Cardiac muscle cell (in vitro differentiated cells and primary cell): ENCODE measurements at places on chromosomes 1 and 21.

DNA sequence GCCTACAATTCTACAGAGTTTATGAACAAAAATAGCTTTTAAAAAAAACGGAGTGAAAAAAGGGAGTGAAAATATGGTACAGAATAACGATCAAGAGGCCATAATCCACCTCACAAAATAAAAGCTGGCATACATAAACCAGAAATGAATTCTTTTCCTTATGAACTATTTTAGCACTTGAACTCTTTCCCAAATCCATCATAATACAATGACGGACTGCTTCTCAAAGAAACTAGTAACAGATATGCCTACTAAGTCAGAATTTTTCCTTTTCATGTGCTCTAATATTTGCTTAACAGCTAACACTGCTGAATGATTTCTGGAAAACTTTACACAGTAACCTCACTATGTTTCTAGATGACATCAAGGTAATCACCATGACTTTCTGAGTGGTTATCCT lies 144.0 kb downstream of the EIF4G3 start:
- H3K27me3 ChIP-seq, result no peaks in the 10 kb centered on the region
- no peak overlapping the region for H3K27ac ChIP-seq
- H3K4me1 ChIP-seq, result no peaks in the 10 kb centered on the region
- no peaks in the 10 kb centered on the region for H3K36me3 ChIP-seq
- no peak for DNase-seq

- H3K4me1 ChIP-seq, result no peaks in the 10 kb centered on the region
- no peaks in the 10 kb centered on the region for H3K36me3 ChIP-seq
- DNase-seq, result no peak
- no peak overlapping the region for H3K4me3 ChIP-seq
- H3K27me3 ChIP-seq, result peaks cover 13% of the 10 kb centered on the region
These were observed 7.7 kb upstream of the TTLL10 start for GRCh38 chr1:1165900-1166421.

- H3K27me3 ChIP-seq, result no peaks in the 10 kb centered on the region
- DNase-seq, result peak; percentile 97
- no peak overlapping the region for H3K27ac ChIP-seq
- H3K36me3 ChIP-seq, result no peaks in the 10 kb centered on the region
These were observed 57.4 kb downstream of the COL6A1 start for GRCh38 chr21:46038871-46039397.

DNA sequence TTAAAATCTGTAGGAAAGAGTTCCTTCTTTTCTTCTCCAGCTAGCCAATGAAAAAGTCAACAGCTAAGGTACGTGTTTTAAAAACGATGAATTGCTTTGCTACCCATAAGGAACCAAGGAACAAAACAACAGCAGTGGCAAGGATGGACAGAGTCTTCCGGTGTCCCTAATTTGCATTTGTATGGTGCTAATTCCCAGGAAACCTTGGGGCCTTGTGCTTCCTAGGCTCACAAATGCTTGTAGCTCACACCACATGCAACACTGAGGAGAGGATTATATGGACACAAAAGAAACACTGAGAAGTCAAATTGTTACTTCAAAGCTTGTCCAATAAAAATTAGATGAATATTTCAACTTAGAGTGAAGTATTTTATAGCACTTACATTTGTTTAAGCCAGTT lies 1.8 kb upstream of the PGBD5 start:
- peaks cover 45% of the 10 kb centered on the region for H3K27me3 ChIP-seq
- no peak overlapping the region for H3K27ac ChIP-seq
- H3K4me1 ChIP-seq, result no peaks in the 10 kb centered on the region
- H3K36me3 ChIP-seq, result no peaks in the 10 kb centered on the region

DNA sequence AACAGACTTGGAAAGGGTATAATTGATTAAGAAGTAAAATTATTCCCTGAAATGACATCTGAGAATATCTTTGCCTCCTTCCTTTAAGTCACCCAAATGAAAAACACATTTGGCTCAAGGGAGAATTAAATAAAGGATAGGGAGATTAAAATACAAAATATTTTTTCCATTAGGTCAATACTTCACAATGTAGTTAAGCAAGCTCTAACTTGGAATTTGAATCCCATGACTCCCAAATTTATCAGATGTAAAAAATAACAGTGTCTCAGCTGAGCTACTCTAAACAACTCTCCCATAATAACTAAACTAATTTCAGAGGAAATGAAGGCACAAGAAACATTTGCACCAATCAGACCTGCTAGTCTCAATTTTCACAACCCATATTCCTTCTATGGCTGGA lies 6.5 kb upstream of the NMNAT2 start:
- no peak for DNase-seq
- H3K36me3 ChIP-seq, result no peaks in the 10 kb centered on the region
- H3K4me1 ChIP-seq, result no peaks in the 10 kb centered on the region
- no peak overlapping the region for H3K4me3 ChIP-seq

GRCh38 chr1:8891401-8891800 lies 12.9 kb upstream of the ENO1 start:
- H3K27ac ChIP-seq, result no peak overlapping the region
- DNase-seq, result peak; percentile 58
- no peaks in the 10 kb centered on the region for H3K27me3 ChIP-seq
- no peak overlapping the region for H3K4me3 ChIP-seq

DNA sequence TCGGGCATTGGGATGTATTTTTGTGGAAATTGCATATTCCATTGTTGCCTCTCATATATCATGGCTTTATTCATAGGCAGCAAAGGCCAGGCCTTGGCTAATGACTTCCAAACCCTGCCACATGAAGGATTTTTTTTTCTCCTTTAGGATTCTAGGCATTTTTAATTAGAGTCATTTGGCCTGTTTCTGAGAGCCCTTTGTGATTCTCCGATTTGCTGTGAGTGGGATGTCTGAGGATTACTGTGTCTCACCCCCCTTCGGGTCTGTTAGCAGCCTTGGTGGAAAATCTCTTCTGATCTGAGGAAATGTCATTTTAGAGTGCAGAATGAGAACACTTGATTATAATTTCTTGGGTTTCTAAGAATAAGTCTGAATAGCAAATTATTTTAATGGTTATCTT lies 253.5 kb downstream of the NTNG1 start:
- H3K4me1 ChIP-seq, result peaks cover 12% of the 10 kb centered on the region
- H3K27ac ChIP-seq, result no peak overlapping the region
- H3K4me3 ChIP-seq, result no peak overlapping the region

DNA sequence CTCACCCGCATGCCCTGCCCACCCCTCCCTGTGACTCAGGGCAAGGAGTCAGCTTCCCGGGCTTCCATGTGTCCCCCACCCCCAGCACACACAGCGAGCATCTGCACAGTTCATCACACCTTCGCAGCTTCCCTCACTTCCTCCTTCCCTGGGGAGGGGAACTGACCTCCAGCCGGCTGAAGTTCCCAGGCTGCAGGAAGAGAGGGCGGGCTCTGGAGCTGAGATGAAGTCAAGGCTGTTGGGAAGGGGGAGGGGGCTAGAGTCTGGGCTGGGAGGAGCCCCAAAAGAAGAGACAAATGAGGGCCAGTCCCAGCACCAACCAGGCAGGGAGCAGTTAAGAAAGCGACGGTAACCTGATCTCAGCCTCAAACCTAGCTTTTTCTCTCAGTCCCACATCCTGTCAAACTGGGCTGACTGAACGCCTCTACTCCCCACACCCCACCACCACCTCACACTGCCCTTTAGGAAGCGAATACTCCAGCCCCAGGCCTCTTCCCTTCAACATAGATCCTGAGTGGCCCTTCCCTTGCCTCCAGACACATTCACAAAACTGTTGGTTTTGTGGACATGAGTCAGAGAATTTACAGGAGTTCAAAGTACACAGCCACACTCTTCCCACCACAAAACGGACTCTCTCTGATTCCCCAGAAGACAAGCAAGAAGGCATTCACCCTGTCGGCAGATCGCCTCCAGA lies 1.8 kb downstream of the RHOC start:
- H3K27me3 ChIP-seq, result no peaks in the 10 kb centered on the region
- H3K27ac ChIP-seq, result peak overlapping the region; percentile 86
- peak overlapping the region; percentile 79 for H3K4me3 ChIP-seq
- H3K4me1 ChIP-seq, result peaks cover 26% of the 10 kb centered on the region
- peak; percentile 97 for DNase-seq
- H3K36me3 ChIP-seq, result no peaks in the 10 kb centered on the region

- H3K27ac ChIP-seq, result no peak overlapping the region
- H3K36me3 ChIP-seq, result no peaks in the 10 kb centered on the region
- peaks cover 9% of the 10 kb centered on the region for H3K27me3 ChIP-seq
- no peak for DNase-seq
These were observed 16.6 kb downstream of the TMCC2 start for GRCh38 chr1:205244384-205244783.

GRCh38 chr1:93815366-93816110 lies 63.5 kb downstream of the DNTTIP2 start:
- H3K27me3 ChIP-seq, result peaks cover 8% of the 10 kb centered on the region
- H3K36me3 ChIP-seq, result no peaks in the 10 kb centered on the region
- DNase-seq, result peak; percentile 41
- peaks cover 3% of the 10 kb centered on the region for H3K4me1 ChIP-seq
- no peak overlapping the region for H3K27ac ChIP-seq

GRCh38 chr1:55067022-55067778 lies 27.9 kb downstream of the PCSK9 start:
- H3K4me1 ChIP-seq, result no peaks in the 10 kb centered on the region
- H3K4me3 ChIP-seq, result no peak overlapping the region
- DNase-seq, result no peak
- peaks cover 27% of the 10 kb centered on the region for H3K36me3 ChIP-seq

GRCh38 chr1:39295901-39296300 lies 91.4 kb downstream of the MACF1 start:
- peaks cover 94% of the 10 kb centered on the region for H3K36me3 ChIP-seq
- H3K27me3 ChIP-seq, result no peaks in the 10 kb centered on the region
- H3K4me1 ChIP-seq, result no peaks in the 10 kb centered on the region
- H3K27ac ChIP-seq, result no peak overlapping the region
- no peak overlapping the region for H3K4me3 ChIP-seq

DNA sequence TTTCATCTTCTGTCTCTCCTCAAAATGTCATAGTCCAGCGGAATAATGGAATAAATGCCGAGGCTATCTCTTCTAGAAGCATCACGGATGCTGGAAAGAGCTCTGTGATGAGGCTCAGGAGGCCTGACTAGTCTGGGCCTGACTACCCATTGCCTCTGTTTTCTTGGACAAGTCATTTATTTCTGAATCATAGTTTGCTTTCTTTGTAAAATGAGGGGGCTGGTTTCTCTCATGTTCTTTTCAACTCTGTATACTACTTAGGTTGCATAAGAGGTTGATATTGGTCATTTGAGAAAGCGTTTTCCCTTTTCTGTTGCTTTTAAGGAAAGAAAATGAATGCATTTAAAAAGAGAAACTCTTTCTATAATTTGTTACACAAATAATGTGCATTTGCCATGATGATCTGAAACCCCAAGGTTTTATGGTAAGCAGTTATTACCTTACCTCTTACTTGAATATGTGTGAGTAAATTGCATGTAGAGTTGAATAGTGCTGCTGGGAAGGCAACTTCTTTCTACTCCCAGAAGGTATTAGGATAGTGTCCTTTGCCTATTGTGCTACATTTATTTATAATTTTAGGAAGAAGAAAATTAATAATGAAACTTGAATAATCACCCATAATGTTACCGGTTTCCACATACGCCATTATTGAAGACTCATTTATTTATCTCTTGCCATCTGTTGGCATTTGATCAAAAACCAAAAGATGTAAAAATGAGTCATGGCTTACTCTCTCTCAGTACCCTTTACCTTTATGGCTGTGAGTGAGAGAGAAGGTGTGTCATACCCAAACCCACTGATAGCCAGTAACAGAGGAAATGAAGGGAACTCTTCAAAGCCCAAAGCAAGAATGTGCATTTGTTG lies 179.1 kb downstream of the FASLG start:
- peak; percentile 18 for DNase-seq
- no peak overlapping the region for H3K27ac ChIP-seq
- H3K4me1 ChIP-seq, result no peaks in the 10 kb centered on the region
- H3K27me3 ChIP-seq, result no peaks in the 10 kb centered on the region

- H3K27ac ChIP-seq, result no peak overlapping the region
- H3K36me3 ChIP-seq, result peaks cover 14% of the 10 kb centered on the region
- peaks cover 23% of the 10 kb centered on the region for H3K4me1 ChIP-seq
- H3K27me3 ChIP-seq, result no peaks in the 10 kb centered on the region
These were observed 4.8 kb downstream of the PTTG1IP start for GRCh38 chr21:44868707-44869106.

- H3K4me3 ChIP-seq, result no peak overlapping the region
- H3K27me3 ChIP-seq, result no peaks in the 10 kb centered on the region
- no peaks in the 10 kb centered on the region for H3K36me3 ChIP-seq
- no peak overlapping the region for H3K27ac ChIP-seq
- no peak for DNase-seq
- no peaks in the 10 kb centered on the region for H3K4me1 ChIP-seq
These were observed 8.8 kb upstream of the THEMIS2 start for GRCh38 chr1:27863538-27863915.

- H3K27ac ChIP-seq, result no peak overlapping the region
- no peak overlapping the region for H3K4me3 ChIP-seq
- H3K27me3 ChIP-seq, result no peaks in the 10 kb centered on the region
- DNase-seq, result no peak
These were observed 20.2 kb downstream of the BTG2 start for GRCh38 chr1:203325418-203326091.

DNA sequence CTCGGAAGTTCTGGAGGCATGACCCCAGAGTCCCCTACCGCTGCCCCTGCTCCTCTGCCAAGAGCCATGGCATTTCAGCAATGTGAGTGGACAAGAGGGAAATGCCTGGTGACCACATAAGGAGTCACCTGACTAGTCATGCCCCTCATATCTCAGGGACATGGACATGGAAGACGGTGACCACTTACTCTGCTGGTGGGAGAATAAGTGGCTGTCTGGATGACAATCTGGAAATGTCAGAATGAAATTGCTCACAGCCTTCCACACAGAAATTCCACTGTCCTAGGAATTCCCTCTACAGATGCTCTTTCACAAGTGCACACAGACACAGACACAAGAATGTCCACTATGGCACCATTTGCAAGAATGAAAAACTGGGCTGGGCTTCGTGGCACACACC lies 24.3 kb upstream of the PLEKHG5 start:
- no peaks in the 10 kb centered on the region for H3K27me3 ChIP-seq
- peak overlapping the region; percentile 82 for H3K27ac ChIP-seq
- peaks cover 15% of the 10 kb centered on the region for H3K4me1 ChIP-seq
- peak; percentile 64 for DNase-seq
- H3K4me3 ChIP-seq, result no peak overlapping the region

DNA sequence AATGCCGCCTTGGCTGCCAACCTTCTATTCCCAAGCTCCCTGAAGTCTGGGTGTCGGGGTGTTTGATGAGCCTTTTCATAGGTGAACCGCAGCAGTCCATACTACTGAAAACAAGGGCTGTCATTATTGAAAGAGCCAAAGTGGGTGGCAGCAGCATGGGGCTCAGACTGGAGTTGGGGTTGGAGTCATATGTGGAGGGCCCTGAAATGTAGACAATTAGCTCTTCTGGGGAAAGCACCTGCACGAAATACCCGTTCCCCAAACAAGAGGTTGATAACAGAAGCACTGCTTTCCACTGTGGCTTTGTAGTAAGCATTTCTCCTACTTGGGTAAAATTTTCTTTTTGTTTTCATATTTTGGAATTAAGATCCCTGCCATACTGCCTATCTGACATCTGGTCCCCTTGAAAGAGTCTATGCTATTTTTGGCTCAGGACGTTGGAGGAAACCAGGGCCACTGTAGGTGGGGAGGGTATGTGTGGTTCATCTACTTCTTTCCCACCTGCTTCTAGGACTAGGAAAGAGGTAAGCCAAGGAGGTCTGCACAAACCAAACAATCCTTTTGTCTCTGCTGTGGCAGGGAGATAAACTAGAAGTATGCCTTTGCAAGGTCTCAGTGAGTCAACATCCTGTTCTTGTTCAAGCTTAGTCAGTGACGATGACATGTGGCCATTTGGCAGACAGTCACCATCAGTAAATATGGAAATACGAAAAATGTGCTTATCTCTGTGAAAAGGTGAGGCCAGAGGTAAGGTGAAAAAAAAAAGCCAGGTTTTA lies 197.0 kb upstream of the UBE2U start:
- H3K4me1 ChIP-seq, result peaks cover 10% of the 10 kb centered on the region
- no peak overlapping the region for H3K4me3 ChIP-seq
- no peaks in the 10 kb centered on the region for H3K36me3 ChIP-seq
- H3K27ac ChIP-seq, result peak overlapping the region; percentile 45
- DNase-seq, result peak; percentile 54
